ENCODE measurements at places on chromosomes 11 and 22. TPM values are rescaled to one million over a fixed set of nuclear protein-coding genes. Genes with fewer than 3 reads are reported as not detected.
A peak's percentile ranks its signal among the peaks of the same experiment; 100 is the strongest.

The TH gene
- not detected for total RNA-seq

The C11orf91 gene
- not detected for total RNA-seq

The OR52B2 gene
- total RNA-seq, result not detected

The ROBO4 gene
- 21.6 TPM for total RNA-seq

The ART1 gene
- total RNA-seq, result not detected

The GAL3ST1 gene
- total RNA-seq, result 0.33 TPM

The OLFML1 gene
- 4.6 TPM for total RNA-seq

The OR8G5 gene
- total RNA-seq, result not detected

The ZP1 gene
- total RNA-seq, result not detected

The OR2AT4 gene
- total RNA-seq, result not detected

The PICALM gene
- total RNA-seq, result 166 TPM

The FJX1 gene
- 3.9 TPM for total RNA-seq

The PARVB gene
- 86.5 TPM for total RNA-seq

The CHRM1 gene
- total RNA-seq, result not detected

The SEPTIN5 gene
- 162 TPM for total RNA-seq

The TNNT3 gene
- total RNA-seq, result 12.8 TPM

GRCh38 chr11:61580271-61580888 lies 496 bp downstream of the SYT7 start:
- H3K4me1 ChIP-seq, result peaks cover 46% of the 10 kb centered on the region
- no peak for DNase-seq

DNA sequence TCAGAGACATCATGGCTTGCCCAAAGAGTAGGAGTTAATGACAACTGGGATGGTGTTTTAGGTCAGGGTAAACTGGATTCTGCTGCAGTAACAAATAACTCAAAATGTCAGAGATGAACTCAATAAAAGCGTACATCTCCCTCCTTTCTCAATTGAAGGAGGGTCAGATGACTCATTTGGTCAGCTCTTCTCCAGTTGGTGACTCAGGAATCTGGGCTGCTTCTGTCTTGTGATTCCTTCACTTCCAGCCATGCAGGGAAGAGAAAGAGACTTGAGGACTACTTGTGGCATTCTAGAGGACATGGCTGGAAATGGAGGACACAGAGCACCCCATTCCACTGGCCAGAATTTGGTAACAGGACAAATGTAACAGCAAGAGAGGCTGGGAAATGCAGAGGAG lies 3.2 kb upstream of the SYT13 start:
- DNase-seq, result peak; percentile 13
- H3K36me3 ChIP-seq, result no peaks in the 10 kb centered on the region
- H3K4me1 ChIP-seq, result no peaks in the 10 kb centered on the region
- no peak overlapping the region for H3K27ac ChIP-seq

GRCh38 chr11:122954455-122954854 lies 27.2 kb downstream of the BSX start:
- DNase-seq, result no peak
- H3K27me3 ChIP-seq, result no peaks in the 10 kb centered on the region
- no peak overlapping the region for H3K27ac ChIP-seq
- no peak overlapping the region for H3K4me3 ChIP-seq
- H3K4me1 ChIP-seq, result no peaks in the 10 kb centered on the region

DNA sequence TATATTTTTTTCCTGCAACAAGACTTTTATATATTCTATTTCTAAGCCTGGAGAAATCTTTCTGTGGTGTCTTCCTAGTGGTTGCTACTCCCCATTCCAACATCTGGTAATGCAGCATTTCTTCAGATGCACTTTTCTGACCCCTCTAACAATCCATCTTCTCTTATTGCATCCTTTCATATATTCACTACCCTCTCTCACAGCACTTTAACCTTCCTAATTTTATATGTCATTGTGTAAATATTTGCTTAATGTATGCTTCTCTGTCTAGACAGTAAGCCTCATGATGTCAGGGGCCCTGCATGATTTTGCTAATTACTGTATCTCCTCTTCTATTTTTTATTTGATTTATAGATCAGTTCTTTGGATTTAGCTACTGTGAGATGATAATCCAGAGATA lies 701.6 kb downstream of the KCNA4 start:
- H3K4me3 ChIP-seq, result no peak overlapping the region
- H3K36me3 ChIP-seq, result no peaks in the 10 kb centered on the region
- DNase-seq, result no peak
- H3K4me1 ChIP-seq, result no peaks in the 10 kb centered on the region

DNA sequence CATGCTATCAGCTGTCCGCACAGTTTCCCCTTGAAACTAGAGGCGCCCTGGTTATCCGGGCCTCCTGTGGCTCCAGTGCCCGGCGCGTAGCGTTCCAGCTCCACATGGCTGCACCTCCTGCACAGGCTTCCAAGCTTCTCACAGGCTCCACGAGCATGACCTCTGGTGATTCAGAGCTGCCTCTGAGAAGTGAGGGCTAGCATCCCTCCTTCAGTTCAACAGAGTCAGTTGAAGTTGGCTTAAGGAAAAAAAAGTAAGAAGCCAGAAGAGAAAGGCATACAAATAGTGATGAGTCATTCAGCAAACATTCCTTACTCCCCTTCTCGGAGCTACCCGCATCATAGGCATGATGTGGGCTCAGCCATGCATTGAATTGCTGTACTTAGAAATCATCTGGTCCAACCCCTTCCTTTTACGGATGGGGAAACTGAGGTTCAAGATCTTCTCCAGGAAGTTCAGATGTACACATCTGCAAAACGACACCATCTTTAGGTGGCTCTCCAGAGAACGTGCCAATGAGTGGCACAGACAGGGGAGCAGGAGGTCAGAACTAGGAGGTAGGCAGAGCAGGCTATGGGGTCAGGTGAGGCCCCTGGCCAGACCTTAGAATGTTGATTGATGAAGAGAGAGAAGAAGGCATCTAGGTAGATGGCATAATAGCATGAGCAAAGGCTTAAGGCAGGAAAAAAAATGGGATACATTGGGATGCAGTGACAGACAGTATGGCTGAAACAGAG lies 216.3 kb upstream of the TBCEL start:
- H3K27me3 ChIP-seq, result no peaks in the 10 kb centered on the region
- H3K4me3 ChIP-seq, result no peak overlapping the region
- H3K36me3 ChIP-seq, result no peaks in the 10 kb centered on the region
- no peaks in the 10 kb centered on the region for H3K4me1 ChIP-seq

DNA sequence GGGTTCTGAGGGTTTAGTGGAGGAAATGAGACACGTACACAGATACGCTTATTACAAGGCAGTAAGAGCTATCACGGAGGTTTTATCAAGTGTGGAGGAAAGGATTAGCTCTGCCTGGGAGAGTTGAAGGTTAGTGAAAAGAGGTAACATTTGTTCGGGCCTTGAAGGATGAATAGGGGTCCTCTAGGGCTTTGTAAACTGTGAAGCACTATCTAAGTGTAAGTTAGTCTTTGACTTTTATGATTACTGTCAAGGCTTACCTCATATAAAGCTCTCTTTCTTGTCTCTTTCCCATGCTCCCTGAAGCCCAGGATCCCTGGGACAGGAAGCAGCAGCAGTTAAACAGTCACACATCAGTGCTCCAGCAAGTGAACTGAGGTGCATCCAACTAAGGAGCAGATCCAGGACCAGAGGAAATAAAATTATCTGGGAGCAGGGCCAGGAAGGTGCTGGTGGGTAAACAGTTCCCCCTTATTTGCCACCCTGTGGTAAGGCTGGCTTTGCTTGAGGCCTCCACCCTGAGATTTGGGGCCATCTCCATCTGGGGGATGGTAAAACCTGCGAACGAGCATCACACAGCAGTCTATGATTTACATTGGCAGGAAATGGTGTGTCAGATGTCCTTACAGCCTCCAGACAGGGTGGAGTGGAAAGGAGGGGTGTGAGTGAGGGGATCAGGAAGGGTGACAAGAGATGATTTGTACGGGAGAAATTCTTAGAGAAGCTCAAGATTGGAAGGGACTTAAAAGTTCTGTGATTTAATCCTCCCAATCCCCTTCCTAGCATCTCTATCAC lies 27.2 kb downstream of the GVQW3 start:
- no peaks in the 10 kb centered on the region for H3K36me3 ChIP-seq
- no peak overlapping the region for H3K4me3 ChIP-seq
- H3K27me3 ChIP-seq, result no peaks in the 10 kb centered on the region
- no peak overlapping the region for H3K27ac ChIP-seq
- no peak for DNase-seq

GRCh38 chr11:10298342-10298741 lies 4.3 kb upstream of the SBF2 start:
- no peaks in the 10 kb centered on the region for H3K36me3 ChIP-seq
- no peak for DNase-seq
- H3K4me1 ChIP-seq, result peaks cover 11% of the 10 kb centered on the region
- H3K27me3 ChIP-seq, result no peaks in the 10 kb centered on the region
- no peak overlapping the region for H3K4me3 ChIP-seq
- H3K27ac ChIP-seq, result no peak overlapping the region

GRCh38 chr11:35427071-35427470 lies 7.7 kb upstream of the SLC1A2 start:
- no peaks in the 10 kb centered on the region for H3K36me3 ChIP-seq
- no peaks in the 10 kb centered on the region for H3K27me3 ChIP-seq
- no peak overlapping the region for H3K27ac ChIP-seq
- H3K4me1 ChIP-seq, result no peaks in the 10 kb centered on the region

GRCh38 chr22:22075382-22076163 lies 93.0 kb upstream of the TOP3B start:
- no peak overlapping the region for H3K4me3 ChIP-seq
- H3K36me3 ChIP-seq, result no peaks in the 10 kb centered on the region
- H3K27me3 ChIP-seq, result no peaks in the 10 kb centered on the region
- peak; percentile 38 for DNase-seq
- no peaks in the 10 kb centered on the region for H3K4me1 ChIP-seq

DNA sequence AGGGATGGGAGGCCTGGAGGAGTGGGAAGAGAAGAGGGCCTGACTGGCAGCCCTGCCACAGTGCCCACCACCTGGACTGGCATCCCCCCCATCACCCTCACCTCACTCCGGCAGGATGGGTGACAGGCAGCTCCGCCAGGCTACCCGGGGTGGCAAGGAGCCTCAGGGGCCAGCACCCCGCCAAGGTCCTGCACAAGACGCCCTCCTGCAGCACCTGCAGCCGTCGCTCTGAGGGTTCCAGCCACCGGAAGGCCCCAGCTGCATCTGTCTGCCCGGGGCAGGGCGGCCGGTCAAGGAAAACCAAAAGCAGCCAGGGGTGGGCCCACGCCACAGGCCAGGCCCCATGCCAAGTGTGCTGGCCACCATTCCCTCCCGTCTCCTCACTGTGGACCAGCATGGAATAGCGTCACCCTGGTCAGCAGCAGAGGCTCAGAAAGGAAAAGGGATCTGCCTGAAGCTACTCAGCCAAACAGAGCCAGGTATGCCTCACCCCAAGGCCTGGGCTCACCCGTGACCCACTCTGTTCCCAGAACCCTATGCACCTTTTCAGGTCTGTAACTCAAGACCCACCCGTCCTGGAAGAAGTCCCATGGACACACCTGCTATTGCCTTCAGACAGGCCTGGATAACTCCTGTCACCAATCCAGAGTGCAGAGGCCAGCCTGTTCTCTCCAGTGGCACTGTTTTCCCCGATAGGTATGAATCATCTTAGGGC lies 7.0 kb downstream of the RHBDD3 start:
- H3K36me3 ChIP-seq, result peaks cover 39% of the 10 kb centered on the region
- H3K27me3 ChIP-seq, result no peaks in the 10 kb centered on the region
- peaks cover under 1% of the 10 kb centered on the region for H3K4me1 ChIP-seq
- DNase-seq, result peak; percentile 57
- H3K4me3 ChIP-seq, result no peak overlapping the region

GRCh38 chr11:70364745-70365543 lies 33.4 kb upstream of the CTTN start:
- no peak overlapping the region for H3K4me3 ChIP-seq
- H3K36me3 ChIP-seq, result peaks cover 32% of the 10 kb centered on the region
- no peaks in the 10 kb centered on the region for H3K4me1 ChIP-seq
- H3K27me3 ChIP-seq, result no peaks in the 10 kb centered on the region
- peak overlapping the region; percentile 8 for H3K27ac ChIP-seq
- DNase-seq, result no peak

- H3K27ac ChIP-seq, result no peak overlapping the region
- no peaks in the 10 kb centered on the region for H3K4me1 ChIP-seq
These were observed 48.1 kb downstream of the SPON1 start for GRCh38 chr11:14010665-14011064.

GRCh38 chr11:33256031-33256812 lies 959 bp upstream of the HIPK3 start:
- H3K36me3 ChIP-seq, result no peaks in the 10 kb centered on the region
- no peaks in the 10 kb centered on the region for H3K27me3 ChIP-seq
- no peaks in the 10 kb centered on the region for H3K4me1 ChIP-seq
- no peak for DNase-seq
- peak overlapping the region; percentile 100 for H3K27ac ChIP-seq
- H3K4me3 ChIP-seq, result peak overlapping the region; percentile 99

DNA sequence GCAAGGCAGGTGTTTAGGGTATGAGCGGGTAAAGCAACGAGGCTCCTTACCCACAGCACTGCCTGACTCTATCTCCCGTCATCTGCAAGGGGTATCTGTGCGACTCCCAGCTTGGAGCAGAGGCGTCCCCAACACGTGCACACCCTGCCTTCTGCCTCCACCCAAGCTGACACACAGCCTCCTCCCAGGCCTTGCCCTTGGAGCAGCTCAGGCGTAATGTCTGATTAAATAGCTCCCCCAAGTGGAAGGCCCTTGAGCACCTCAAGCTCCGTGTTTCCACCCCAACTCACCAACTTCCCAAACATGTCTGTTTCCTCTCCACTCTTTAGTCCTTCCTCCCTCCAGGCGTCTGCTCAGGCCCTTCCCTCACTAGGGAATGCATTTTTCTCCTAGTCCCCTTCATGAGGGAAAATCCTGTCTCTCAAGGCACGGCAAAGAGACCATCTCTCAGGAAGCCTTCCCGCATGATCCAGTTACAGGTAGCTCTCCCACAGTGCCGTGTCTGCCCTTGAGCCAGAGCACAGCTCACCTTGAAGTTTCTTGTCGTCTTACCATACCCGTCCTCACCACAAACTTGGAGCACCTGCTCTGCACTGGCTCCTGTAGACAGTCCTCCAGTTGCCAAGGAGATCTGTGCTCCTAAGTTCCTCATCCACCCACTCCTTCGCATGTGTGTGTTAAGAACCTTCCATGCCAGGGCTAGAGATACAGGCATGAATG lies 15.8 kb downstream of the CYB5R2 start:
- H3K27ac ChIP-seq, result no peak overlapping the region
- H3K4me1 ChIP-seq, result no peaks in the 10 kb centered on the region
- H3K4me3 ChIP-seq, result no peak overlapping the region
- H3K27me3 ChIP-seq, result no peaks in the 10 kb centered on the region

GRCh38 chr11:72705442-72706365 lies 31.5 kb upstream of the PDE2A start:
- H3K4me3 ChIP-seq, result no peak overlapping the region
- peaks cover 89% of the 10 kb centered on the region for H3K36me3 ChIP-seq
- H3K4me1 ChIP-seq, result peaks cover 31% of the 10 kb centered on the region
- H3K27me3 ChIP-seq, result no peaks in the 10 kb centered on the region
- H3K27ac ChIP-seq, result no peak overlapping the region

DNA sequence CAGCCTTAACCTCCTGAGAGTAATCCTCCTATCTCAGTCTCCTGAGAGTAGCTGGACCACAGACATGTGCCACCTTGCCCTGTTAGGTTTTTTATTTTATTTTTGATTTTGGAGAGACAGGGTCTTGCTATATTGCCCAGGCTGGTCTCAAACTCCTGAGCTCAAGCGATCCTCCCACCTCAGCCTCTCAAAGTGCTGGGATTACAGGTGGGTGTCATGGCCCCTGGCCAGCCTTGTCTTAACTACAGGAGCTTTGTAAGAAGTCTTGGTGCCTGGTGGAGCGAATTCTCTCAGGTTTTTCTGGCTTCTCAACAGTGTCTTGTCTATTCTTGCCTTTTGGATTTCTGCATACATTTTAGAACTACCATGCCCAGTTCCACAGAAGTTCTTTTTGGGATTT lies 546.4 kb downstream of the TBC1D22A start:
- no peak for DNase-seq
- no peak overlapping the region for H3K4me3 ChIP-seq
- H3K27me3 ChIP-seq, result no peaks in the 10 kb centered on the region

- H3K4me1 ChIP-seq, result no peaks in the 10 kb centered on the region
- no peaks in the 10 kb centered on the region for H3K36me3 ChIP-seq
- no peak overlapping the region for H3K27ac ChIP-seq
These were observed 29.5 kb upstream of the LMO1 start for GRCh38 chr11:8293171-8293570.

Data from right atrium auricular region (tissue), 2 donors.